Activated T-cell treated with anti-CD3 and anti-CD28 coated beads, Interleukin-2, amount 50 U/mL, for 72 hours (primary cell): ENCODE measurements at places on chromosomes 2 and 18.

DNA sequence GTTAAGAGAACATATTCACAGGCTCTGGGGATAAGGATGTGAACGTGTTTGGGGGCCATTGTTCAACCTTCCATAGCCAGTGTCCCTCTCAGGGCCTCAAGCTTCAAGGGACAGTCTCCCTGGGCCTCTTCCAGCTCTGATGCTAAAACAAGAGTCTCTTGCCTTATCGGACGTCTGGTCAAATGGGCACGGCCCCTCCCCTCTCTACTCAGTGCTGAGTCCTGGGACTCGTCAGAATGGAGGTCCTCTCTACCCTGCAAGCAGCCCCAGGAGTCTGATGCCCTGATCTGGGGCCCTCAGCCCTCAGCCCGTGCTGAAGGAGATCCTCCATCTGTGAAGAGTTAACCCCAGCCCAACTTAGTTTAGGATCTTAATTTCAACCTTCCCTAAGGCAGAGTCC is 198.2 kb downstream of the ZFP36L2 start:
- DNase-seq: no peak

DNA sequence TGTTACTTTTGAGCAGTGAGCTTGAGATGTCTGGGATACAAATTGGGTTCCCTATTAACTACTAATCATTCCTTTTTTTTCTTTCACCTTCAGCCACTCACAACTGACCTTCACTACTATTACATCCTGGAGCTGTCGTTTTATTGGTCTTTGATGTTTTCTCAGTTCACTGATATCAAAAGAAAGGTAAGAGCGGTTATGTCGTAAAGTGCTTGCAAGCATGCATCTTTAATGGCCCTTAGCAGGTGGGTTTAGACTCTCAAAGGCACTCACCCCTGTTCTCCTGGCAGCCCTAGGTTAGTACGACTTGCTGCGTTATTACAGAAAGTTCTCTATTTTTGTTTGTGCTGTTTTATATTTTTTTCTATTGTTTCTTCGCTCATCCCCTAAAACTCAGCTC is 107.6 kb upstream of the NOSTRIN start:
- no peak for DNase-seq

DNA sequence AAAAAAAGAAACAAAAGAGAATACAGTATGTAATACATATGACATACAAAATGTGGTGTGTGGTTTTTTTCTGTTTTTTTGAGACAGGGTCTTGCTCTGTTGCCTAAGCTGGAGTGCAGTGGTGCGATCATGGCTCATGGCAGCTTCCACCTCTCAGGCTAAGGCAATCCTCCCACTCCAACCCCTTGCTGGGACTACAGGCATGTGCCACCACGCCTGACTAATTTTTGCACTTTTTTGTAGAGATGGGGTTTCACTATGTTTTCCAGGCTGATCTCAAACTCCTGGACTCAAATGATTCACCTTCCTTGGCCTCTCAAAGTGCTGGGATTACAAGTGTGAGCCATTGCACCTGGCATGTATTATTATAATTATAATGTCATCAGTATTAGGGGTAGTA is 38.9 kb downstream of the DHX57 start:
- DNase-seq: no peak

- DNase-seq: no peak
Observed at GRCh38 chr18:55268628-55269275, 309.5 kb upstream of the CCDC68 start.

- peak; percentile 56 for DNase-seq
Observed at GRCh38 chr18:62717169-62717924, 2.0 kb downstream of the PHLPP1 start.

DNA sequence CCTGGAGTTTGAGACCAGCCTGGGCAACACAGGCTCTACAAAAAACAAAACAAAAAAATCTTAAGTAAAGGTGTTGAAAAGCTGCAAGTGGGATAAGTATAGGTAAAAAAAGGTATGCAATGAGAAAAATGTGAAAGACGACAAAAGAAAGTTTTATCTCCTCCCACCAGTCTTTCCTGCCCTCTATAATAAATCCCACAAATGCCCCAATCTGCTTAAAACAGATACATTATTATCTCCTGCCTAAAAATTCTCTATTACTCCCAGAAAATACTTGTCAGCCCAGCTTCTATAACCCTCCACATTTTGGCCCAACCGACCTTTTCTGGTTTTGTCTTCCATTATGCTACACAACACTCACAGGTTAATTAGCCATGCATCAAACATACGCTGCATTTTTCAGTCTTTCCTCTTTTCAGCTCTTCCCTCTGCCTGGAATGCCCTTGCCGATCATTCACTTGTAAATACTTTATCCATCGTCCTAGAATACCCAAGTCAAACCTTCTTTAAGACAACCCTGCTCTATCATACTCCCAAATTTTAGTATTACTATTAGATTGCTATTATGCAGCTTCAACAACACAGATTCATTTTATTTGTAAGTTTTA is 10.8 kb downstream of the ASXL2 start:
- no peak for DNase-seq
